ENCODE measurements at places on chromosomes 5 and 9. TPM values are rescaled to one million over a fixed set of nuclear protein-coding genes. Genes with fewer than 3 reads are reported as not detected.

The SGCD gene
- 5.7 TPM for total RNA-seq

The ZDHHC11 gene
- total RNA-seq: 0.12 TPM

The DIRAS2 gene
- total RNA-seq: not detected

The GFI1B gene
- not detected for total RNA-seq

The ST8SIA4 gene
- total RNA-seq: 0.39 TPM

The PCDHA7 gene
- total RNA-seq: 0.88 TPM

The PRR16 gene
- 1.3 TPM for total RNA-seq

Data from RPMI7951 (cell line).